Stimulated activated CD8-positive, alpha-beta memory T cell treated with anti-CD3 and anti-CD28 coated beads, Interleukin-4, amount 100 ng/mL, for 24 hours (primary cell): ENCODE measurements at places on chromosomes 11 and 22.

DNA sequence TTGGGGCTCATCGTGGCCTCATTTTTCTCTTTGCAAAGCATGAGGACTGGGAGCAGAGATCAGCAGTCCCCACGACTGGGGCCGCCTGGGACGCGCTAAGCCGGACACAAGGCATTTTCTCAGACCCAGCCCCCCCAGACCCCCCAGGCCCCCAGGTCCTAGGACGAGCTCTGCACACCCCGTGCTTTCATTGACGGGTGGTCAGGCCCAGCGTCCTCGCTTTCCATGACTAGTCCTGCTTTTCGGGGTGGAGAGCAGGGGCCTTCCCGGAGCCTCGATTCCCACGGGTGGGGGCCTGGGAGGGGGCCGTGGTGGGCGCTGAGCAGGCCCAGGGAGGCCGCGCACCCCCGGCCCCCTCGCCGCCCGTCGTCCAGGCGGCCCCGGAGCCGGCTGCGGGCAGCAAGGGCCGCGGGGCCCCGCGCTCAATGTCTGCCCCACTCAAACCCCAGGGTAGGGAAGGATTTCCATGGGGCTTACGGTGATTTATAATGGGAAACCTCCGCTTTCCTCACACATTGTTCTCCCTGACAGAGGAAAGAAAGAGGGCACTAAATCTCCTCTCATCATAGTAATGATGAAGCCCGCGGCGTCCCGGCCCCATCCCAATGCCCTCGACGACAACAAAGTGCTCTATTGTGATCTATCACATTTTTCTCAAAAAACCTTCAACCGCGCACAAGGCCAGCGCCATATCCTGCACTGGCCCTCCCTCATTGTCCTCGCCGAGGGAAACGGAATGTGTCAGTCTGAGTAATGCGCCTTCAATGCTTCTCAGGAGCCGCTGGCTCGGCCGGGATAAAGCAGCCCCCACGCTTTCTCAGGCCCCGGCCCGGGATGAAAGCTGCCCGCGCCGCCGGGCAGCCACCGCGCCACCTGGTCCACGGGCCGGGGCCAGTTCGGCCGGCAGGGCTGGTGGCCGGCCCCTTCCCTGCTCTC lies 10.4 kb upstream of the LINC01488 start:
- DNase-seq = no peak

GRCh38 chr22:43829904-43830851 lies 18.1 kb upstream of the EFCAB6 start:
- no peak for DNase-seq

GRCh38 chr11:104957280-104957679 lies 11.1 kb downstream of the CASP4 start:
- DNase-seq = no peak

DNA sequence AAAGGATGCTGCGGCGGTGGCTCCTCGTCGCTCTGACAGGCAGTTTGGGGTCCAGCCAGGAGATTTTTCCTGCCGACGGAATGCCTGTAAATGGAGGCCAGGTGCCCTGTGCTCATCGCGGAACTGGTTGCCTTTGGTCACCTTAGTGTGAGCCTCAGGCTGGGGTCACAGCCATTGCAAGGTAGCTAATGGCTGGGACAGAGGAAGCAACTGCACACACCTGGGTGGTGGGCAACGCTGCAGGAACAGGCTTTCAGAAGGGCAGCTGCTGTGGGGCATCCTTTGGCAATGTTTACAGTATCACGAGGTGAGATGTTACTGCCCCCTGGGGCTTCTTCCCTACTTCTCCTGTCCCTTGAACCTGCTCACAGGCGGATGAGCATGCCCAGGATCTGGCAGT lies 205.5 kb downstream of the GRIK4 start:
- DNase-seq = no peak

DNA sequence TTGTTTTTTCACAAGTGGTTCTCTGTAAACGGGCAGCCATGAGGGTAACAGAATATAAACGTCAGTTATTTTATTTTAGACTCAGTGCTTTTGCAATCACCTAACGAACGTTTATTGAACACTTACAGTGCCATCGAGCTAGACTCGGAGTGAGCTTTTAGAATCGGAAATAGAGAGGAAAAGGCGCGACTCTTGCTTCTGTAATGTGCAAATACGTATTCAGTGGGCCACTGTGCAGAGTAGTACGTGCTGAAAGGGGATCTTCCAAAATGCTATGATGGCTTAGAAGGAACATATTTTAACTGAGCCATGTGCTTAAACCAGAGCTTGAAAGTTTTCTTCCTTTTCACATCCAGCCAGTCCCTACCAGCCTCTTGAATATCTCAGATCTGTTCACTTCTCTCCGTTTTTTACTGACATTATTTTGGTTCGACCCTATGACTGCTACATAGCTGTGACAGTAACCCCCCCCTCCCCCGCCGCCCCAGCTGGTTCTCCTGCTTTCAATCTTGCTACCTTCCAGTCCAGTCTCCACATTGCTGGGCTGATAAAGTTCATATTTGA lies 468 bp downstream of the DDIAS start:
- DNase-seq = no peak

GRCh38 chr11:101523634-101524260 lies 60.1 kb downstream of the TRPC6 start:
- no peak for DNase-seq

GRCh38 chr11:68303083-68303482 lies 9.3 kb upstream of the LRP5 start:
- no peak for DNase-seq

GRCh38 chr11:117535201-117535849 lies 207.7 kb downstream of the CEP164 start:
- no peak for DNase-seq

DNA sequence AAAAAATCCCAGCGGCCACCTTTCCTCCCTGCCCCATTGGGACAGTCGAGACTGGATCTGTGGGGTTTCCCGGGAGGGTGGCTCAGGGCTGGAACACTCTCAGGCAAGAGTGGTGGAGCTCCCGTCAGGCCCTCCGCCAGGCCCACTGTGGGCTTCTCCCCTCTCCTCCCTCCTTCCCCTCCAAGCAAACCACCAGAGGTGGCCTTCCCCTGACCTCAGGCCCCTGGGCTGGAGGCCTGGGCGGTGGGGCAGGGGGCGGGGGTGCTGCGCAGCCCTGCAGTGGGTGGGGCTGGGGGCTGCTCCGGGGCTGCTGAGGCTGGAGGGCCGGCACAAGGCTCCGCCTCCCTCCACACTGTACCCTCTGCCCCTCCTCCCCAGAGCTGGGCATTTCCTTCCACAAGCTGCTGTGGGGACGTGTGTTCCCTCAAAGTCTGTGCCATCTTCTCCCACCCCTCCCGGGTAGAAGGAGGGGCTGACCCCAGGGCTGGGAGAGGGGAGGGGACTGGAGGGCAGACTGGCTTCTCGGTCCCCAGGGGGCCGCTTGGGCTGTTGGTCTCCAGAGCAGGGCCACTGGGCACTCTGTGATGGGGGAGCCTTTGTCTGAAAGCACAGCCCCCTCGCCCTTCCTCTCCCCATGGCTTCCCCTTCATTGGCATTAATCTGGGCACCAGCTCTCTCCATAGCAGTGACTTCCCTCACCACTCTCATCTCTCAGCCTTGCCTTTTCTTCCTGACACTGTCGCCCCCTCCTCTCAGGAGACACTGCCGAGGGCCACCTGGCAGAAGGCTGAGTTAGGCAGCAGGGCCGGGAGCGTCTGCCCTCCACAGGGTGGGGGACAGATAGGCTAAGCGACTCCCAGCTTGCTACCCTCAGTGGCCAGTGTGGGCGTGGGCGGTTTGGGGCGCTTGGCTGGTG lies 7.1 kb downstream of the RCOR2 start:
- no peak for DNase-seq

GRCh38 chr11:91124363-91124762 lies 901.5 kb upstream of the CHORDC1 start:
- no peak for DNase-seq

DNA sequence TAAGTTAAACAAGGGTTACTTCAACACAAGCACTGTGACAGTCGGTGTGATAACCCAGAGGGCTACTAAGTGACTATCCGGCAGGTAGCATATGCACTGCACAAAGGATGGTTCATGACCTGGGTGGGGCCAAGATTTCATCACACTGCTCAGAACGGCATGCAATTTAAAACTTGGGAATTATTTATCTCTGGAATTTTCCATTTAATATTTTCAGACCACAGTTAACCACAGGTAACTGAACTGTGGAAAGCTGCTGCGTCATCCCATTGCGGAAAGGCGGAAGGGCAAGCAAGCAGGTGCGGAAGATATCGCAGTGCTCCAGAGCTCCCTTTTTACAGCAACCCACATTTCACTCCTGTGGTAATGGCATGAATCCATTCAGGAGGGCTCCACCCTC lies 540.8 kb downstream of the INSC start:
- no peak for DNase-seq

GRCh38 chr11:86749821-86750401 lies 50.4 kb upstream of the PRSS23 start:
- no peak for DNase-seq

- no peak for DNase-seq
Observed at GRCh38 chr11:119523539-119524157, 100.7 kb upstream of the THY1 start.

GRCh38 chr11:23134627-23135026 lies 274.4 kb upstream of the CCDC179 start:
- DNase-seq = no peak

DNA sequence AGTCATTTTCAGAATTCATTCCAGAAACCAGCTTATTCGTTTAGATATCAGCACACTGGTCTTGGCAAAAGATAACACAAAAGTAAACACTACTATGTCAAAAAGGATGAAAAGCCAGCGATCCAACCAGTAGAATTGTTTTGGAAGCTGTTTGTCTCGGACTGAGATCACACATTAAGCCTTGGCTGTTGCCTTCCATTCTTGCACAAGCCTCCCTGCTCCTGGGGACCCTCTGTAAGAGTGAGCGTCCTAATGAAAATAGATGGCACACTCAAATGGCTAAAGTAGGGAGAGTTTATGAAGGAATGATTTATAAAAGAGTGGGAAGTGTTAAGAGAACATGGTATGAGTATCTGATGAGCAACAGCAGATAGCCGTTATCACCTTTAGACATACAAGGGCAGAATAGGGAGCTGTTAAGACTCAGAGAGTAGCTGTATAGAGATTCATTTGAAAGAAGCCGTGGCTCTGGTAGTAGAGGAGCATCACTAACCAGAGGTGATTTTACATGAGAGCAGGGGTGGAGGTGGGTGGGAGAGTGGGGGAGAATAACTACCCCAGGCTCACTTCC lies 25.2 kb downstream of the PDE3B start:
- DNase-seq = no peak

- peak; percentile 20 for DNase-seq
Observed at GRCh38 chr11:6353367-6353987, 33.2 kb upstream of the CAVIN3 start.

GRCh38 chr22:29917052-29917902 lies 34.3 kb downstream of the MTMR3 start:
- no peak for DNase-seq

DNA sequence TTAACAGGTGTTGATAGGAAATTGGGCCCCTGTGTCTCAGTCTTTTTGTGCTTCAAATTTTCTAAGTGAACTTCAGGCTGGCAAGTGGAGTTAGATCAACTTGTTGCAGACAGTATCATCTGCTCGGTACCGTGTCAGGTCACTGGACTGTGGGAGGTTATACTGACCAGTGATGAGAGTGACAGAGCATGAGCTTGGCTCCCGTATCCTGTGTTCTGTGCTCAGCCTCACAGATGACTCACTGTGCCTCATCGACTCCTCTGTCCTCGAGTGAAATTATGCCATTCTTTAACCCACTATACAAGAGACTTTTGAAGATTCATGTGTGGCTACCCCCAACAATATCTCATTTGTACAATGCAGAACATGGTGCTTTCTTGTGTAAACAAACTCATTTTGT lies 7.9 kb downstream of the GRAP2 start:
- no peak for DNase-seq

GRCh38 chr11:198236-198806 lies 5.4 kb downstream of the SCGB1C1 start:
- DNase-seq = no peak

- DNase-seq = no peak
Observed at GRCh38 chr11:102495161-102496042, 35.1 kb downstream of the MMP7 start.

GRCh38 chr22:30167296-30167695 lies 79.3 kb downstream of the LIF start:
- DNase-seq = no peak

GRCh38 chr11:66854729-66855211 lies 2.1 kb upstream of the LRFN4 start:
- no peak for DNase-seq

GRCh38 chr11:70067036-70067435 lies 11.1 kb upstream of the ANO1 start:
- DNase-seq = no peak

- DNase-seq = no peak
Observed at GRCh38 chr11:124475265-124475664, 29.8 kb upstream of the OR8B8 start.

GRCh38 chr11:120131941-120132644 lies 5.8 kb downstream of the TRIM29 start:
- DNase-seq = no peak

DNA sequence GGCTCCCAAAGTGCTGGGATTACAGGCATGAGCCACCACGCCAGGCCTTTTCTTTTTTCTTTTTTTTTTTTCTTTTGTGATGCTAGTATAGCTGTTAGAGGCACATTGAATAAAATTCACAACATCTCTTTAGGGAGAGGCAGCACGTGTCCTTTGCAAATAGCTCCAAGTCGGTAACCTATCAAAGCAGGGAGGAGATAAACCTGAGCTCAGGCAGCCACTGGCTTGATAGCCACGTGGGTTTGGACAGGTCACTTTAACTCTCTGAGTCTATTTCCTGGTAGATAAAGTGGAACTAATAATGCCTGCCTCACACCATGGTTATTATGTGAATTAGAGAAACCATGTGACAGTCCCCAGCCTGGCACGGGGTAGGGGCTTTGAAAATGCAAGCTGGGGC lies 43.1 kb upstream of the ATXN10 start:
- no peak for DNase-seq

- DNase-seq = no peak
Observed at GRCh38 chr11:63711838-63712237, 30.5 kb downstream of the RTN3 start.

- DNase-seq = no peak
Observed at GRCh38 chr11:112734207-112734606, 227.0 kb upstream of the NCAM1 start.

GRCh38 chr11:60389279-60389910 lies 6.9 kb upstream of the MS4A14 start:
- no peak for DNase-seq

DNA sequence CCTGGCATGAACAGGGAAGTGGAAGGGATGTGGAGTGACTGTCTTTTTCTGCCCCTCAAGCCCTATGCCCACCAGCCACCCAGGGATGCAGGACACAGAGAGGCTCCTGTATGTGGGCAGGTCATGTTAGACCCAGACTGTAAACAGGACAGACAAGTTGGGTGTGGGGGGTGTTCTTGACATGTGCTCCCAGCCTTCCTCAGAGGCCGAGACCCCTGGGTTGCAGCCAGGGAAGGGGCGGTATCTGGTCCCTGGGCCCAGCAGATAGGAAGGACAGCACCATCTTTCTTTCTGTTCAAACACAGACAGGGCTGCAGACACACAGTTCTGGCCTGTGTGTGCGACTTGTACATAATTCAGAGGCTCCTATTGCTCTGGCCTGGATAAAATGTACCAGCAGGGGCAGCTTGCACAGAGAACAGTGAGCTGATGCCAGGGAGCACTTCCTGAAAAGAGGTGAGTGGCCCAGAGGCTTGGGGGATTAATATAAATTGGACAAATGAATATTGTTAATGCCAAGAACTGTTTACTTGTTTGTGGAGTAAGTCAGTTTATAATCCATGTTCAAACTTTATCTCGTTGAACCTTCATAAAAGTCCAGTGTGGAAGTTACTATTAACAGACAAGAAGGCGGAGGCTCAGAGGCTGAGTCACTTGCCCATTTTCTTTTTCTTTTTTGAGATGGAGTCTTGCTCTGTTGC lies 16.6 kb downstream of the GDPD5 start:
- DNase-seq = no peak
